Esophagus muscularis mucosa (tissue), 4 donors: ENCODE measurements at places on chromosomes 1 and 21. TPM values are rescaled to one million over a fixed set of nuclear protein-coding genes. Genes with fewer than 3 reads are reported as not detected.

- H3K27ac ChIP-seq, result no peak overlapping the region
- H3K4me1 ChIP-seq, result no peaks in the 10 kb centered on the region
- no peaks in the 10 kb centered on the region for H3K27me3 ChIP-seq
Observed at GRCh38 chr1:195909061-195909460, 699.2 kb downstream of the KCNT2 start.

DNA sequence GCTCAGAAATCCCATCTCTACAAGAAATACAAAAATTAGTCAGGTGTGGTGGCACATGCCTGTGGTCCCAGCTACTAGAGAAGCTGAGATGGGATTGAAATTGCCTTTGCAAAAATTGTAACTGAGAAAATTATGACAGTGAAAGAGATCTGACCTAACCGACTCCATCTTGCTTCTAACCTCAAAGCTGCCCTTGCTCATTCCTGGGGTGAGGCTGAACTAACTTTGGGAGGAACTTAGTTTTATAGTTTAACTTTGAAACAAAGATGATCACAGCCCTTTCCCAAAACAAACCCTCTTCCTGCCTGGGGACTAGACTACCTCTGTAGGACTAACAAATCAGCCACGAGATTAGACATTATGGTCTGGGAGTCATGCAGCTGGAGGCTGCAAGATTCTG lies 33.8 kb upstream of the ERO1B start:
- no peak overlapping the region for H3K4me3 ChIP-seq
- H3K27me3 ChIP-seq, result no peaks in the 10 kb centered on the region
- H3K4me1 ChIP-seq, result no peaks in the 10 kb centered on the region
- DNase-seq, result no peak
- no peaks in the 10 kb centered on the region for H3K36me3 ChIP-seq

DNA sequence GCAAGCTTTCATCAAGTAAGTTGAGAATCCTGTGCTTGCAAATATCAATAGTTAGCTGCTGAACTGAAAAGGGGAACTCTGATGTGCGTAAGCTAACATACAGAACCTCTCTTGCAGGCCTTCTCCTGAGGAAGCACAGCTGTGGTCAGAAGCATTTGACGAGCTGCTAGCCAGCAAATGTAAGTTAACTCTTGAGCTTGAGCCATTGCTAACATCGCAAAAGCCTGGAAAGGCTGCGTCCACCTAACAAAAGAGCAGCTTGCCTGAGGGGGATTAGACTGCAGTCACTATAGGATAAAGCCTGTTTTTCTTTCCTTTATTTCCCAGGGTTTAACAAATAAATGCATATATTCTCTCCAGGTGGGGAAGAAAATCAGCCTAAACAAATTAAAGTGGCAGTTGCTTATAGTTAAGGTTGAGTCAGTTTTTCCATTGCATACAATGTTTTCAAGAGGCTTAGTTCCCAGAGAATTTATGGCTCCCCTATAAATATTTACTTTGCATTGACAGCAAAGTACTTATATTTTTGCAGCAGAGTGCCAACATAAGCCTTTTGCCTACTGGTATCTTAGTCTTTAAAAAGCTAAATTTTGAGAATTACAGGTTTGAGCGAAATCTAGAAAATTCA lies 1.5 kb downstream of the RGS2 start:
- peaks cover 18% of the 10 kb centered on the region for H3K36me3 ChIP-seq
- no peaks in the 10 kb centered on the region for H3K27me3 ChIP-seq
- no peak for DNase-seq
- peaks cover 25% of the 10 kb centered on the region for H3K4me1 ChIP-seq
- H3K27ac ChIP-seq, result peak overlapping the region; percentile 90

DNA sequence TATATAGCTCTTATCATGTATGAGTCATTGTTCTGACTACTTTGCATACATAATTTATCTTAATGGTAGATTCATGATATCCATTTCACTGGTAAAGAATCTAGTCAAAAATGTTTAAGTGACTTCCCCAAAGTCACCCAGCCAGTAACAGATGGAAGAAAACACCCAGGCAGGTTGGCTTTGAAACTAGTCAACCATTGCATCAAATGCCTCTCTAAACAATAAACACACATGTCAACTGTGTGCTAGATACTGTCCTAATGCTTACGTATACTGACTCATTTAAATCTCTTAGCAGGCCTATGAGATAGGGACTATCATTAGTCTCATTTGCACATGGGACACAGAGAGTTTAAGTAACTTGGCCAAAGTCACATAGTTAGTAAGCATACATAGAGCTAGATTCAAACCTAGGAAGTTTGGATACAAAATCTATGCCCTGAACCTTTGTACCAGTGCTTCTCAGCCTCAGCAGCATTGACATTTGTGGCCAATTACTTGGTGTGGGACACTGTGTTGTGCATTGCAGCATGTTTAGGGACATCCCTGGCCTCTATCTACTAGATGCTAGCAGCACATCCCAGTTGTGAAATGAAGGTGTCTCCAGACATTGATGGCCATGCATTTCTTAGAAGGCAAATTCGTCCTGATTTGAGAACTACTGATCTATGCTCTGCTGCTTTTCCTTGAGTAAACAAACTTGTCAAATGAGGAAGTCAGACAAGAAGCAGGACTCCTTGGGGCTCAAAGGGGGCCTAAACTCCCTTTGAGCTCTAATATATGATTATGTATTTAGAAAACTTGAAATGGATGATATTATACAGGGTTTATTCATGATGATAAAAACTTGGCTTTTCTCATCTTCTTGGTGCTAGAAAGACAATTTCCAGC lies 316.3 kb downstream of the KCNH1 start:
- H3K36me3 ChIP-seq, result no peaks in the 10 kb centered on the region
- DNase-seq, result peak; percentile 72
- no peak overlapping the region for H3K4me3 ChIP-seq
- no peaks in the 10 kb centered on the region for H3K4me1 ChIP-seq
- no peak overlapping the region for H3K27ac ChIP-seq

DNA sequence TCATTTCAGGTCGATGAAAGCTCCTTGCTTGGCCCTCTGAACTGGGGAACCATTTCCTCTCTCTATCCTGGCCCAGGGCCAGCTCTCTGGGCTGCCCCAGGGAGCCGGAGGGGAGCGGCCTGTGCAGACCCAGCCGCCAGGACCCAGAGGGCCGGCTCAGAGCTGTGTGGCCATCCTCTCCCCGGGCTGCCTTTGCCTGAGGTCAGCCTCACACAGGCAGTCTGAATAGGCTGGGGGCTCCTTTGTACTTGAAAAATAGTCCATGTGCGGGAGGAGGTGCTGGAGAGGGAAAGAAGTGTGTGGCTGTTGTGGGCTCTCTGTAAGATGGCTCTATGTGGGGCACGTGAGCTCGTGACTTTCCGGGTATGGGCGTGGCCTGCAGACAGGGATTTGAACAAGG lies 275.1 kb upstream of the VAMP3 start:
- H3K36me3 ChIP-seq, result no peaks in the 10 kb centered on the region
- H3K27ac ChIP-seq, result no peak overlapping the region
- peaks cover 14% of the 10 kb centered on the region for H3K4me1 ChIP-seq
- no peaks in the 10 kb centered on the region for H3K27me3 ChIP-seq
- H3K4me3 ChIP-seq, result no peak overlapping the region

DNA sequence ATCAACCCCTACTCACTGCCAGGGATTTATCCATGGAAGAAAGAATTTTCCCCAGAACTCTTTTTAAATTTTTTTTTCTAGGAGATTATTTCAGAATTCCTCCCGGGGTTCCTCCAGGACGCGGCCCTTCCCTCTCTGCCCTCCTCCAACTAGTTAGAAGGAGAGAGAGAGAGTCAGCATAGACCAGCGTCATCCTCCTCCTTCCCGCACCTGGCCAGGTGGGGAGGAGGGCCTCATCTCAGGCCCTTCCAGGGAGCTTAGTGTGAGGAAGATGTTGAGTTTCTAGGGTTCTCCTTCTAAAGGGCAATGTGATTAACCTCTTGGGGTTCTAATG lies 63.6 kb downstream of the CDK18 start:
- H3K27ac ChIP-seq, result no peak overlapping the region
- no peaks in the 10 kb centered on the region for H3K36me3 ChIP-seq
- no peak overlapping the region for H3K4me3 ChIP-seq

- no peak overlapping the region for H3K27ac ChIP-seq
- DNase-seq, result no peak
- no peaks in the 10 kb centered on the region for H3K4me1 ChIP-seq
- H3K27me3 ChIP-seq, result no peaks in the 10 kb centered on the region
Observed at GRCh38 chr1:228359613-228360532, 46.8 kb downstream of the TRIM11 start.

DNA sequence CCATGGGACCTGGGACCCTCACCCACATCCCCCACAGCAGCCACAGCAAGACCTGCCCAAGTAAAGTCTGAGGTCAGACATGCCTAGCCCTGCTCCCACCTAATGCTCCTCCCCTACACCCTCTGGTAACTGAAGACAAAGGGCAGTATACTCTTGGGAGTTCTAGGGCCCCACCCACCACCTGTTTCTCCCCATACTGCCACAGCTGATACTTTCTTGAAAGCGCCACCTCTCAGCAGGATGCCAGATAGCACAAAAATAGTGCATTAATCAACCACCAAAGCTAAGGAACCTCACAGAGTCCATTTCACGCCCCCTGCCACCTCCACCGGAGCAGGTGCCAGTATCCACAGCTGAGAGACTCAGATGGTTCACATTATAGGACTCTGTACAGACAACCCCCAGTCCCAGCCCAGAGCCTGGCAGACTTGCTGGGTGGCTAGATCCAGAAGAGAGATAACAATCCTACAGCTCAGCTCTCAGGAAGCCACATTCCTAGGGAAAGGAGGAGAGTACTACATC lies 238.1 kb downstream of the LRRC40 start:
- H3K4me3 ChIP-seq, result no peak overlapping the region
- H3K27ac ChIP-seq, result no peak overlapping the region
- no peaks in the 10 kb centered on the region for H3K36me3 ChIP-seq
- no peak for DNase-seq

- H3K4me1 ChIP-seq, result peaks cover 6% of the 10 kb centered on the region
- H3K27ac ChIP-seq, result no peak overlapping the region
- no peak for DNase-seq
- no peaks in the 10 kb centered on the region for H3K36me3 ChIP-seq
- no peaks in the 10 kb centered on the region for H3K27me3 ChIP-seq
Observed at GRCh38 chr1:37078866-37079265, 44.6 kb upstream of the GRIK3 start.

DNA sequence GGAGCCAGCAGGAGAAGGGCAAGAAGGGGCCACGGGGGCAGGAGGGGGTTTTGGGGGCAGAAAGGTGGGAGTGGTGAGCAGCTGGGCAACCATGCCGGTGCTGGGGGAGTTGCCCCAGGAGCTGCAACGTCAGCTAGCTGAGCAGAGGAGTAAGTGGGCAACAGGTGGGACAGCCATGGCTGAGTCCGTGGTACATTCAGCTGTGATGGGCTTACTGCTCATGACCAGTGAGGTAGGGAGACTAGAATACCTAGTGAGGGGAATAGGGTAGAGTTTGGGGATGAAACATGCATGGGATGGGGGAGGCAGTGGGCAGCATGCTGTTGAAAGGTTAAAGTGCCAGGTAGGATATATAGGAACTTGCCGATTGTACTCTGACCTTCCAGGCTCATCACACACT lies 2.4 kb downstream of the USP21 start:
- DNase-seq, result no peak
- H3K36me3 ChIP-seq, result peaks cover 5% of the 10 kb centered on the region
- H3K4me1 ChIP-seq, result peaks cover 34% of the 10 kb centered on the region
- no peak overlapping the region for H3K4me3 ChIP-seq

GRCh38 chr1:177948336-177948972 lies 21.4 kb downstream of the SEC16B start:
- H3K4me3 ChIP-seq, result no peak overlapping the region
- DNase-seq, result no peak
- no peak overlapping the region for H3K27ac ChIP-seq
- no peaks in the 10 kb centered on the region for H3K27me3 ChIP-seq
- peaks cover 34% of the 10 kb centered on the region for H3K36me3 ChIP-seq

- H3K27me3 ChIP-seq, result no peaks in the 10 kb centered on the region
- H3K4me1 ChIP-seq, result peaks cover 42% of the 10 kb centered on the region
- peak overlapping the region; percentile 82 for H3K27ac ChIP-seq
- H3K4me3 ChIP-seq, result no peak overlapping the region
Observed at GRCh38 chr1:210294999-210295745, 33.5 kb upstream of the HHAT start.

GRCh38 chr1:246617768-246618167 lies 51.5 kb downstream of the CNST start:
- H3K36me3 ChIP-seq, result peaks cover 16% of the 10 kb centered on the region
- no peak for DNase-seq

DNA sequence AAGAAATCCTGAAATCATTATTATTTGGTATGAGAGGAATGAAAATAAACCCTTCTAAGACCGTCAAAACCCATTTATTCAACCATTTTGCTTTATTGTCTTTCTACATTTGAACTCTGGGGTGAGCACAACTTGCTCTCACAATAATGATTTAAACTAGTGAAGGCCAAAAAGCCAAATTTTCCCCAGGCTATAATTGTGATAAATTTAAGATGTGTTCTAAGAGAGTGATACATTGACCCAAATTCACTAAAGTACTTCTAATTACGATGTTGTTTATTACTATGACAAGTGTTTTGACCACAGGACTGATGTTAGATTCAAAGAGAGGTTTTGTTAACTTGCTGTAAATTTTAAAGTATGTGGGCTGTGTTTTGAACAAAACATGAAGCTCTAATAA lies 670.9 kb upstream of the NR5A2 start:
- H3K36me3 ChIP-seq, result no peaks in the 10 kb centered on the region
- DNase-seq, result no peak
- no peak overlapping the region for H3K4me3 ChIP-seq
- no peak overlapping the region for H3K27ac ChIP-seq

- DNase-seq, result peak; percentile 88
- peak overlapping the region; percentile 70 for H3K27ac ChIP-seq
- no peaks in the 10 kb centered on the region for H3K27me3 ChIP-seq
- peaks cover 34% of the 10 kb centered on the region for H3K4me1 ChIP-seq
Observed at GRCh38 chr1:116164604-116165368, 53.6 kb downstream of the MAB21L3 start.

The PLA2G2E gene
- total RNA-seq, result not detected

The KCNH1 gene
- 0.42 TPM for total RNA-seq

The C1orf87 gene
- total RNA-seq, result not detected

The KRTAP12-2 gene
- total RNA-seq, result not detected
